ENCODE measurements at places on chromosomes 6 and 20.
A peak's percentile ranks its signal among the peaks of the same experiment; 100 is the strongest.

- DNase-seq: no peak
Measured at GRCh38 chr20:38155811-38156210, 9.3 kb downstream of the TGM2 start.

- no peak for DNase-seq
Measured at GRCh38 chr6:119360262-119360915, 10.8 kb upstream of the MAN1A1 start.

- no peak for DNase-seq
Measured at GRCh38 chr20:37880726-37881591, 22.0 kb upstream of the VSTM2L start.

GRCh38 chr6:95352064-95352795 lies 225.1 kb upstream of the MANEA start:
- DNase-seq: no peak

DNA sequence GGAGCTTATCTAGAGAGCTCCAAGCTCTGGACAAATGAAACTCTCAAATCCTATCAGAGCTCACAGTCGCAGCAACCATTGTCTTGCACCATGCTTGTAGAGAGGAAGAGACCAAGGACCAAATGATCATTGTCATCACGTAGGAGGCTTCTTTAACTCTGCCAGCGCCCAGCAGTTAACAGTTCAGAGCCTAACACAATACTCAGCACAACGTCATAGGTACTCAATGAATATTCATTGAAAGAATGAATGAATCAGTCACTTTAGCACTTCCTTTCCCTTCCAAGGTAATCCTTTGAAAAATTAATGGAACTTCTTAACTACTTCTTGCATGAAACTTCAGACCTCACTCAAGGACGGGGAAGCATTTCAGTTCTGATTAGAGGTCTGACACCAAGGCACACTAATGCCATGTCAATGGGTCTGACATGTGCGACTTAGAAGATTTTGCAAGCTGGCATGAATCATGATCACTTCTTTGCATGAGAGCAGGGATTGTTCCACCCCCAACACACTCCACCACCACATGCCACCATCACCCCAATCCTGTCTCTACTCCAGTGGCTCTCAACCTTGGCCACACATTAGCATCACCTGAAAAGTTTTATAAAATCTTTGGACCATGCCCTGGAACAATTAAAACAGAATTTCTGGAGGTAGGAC lies 45.1 kb downstream of the KHDC1L start:
- no peak for DNase-seq

DNA sequence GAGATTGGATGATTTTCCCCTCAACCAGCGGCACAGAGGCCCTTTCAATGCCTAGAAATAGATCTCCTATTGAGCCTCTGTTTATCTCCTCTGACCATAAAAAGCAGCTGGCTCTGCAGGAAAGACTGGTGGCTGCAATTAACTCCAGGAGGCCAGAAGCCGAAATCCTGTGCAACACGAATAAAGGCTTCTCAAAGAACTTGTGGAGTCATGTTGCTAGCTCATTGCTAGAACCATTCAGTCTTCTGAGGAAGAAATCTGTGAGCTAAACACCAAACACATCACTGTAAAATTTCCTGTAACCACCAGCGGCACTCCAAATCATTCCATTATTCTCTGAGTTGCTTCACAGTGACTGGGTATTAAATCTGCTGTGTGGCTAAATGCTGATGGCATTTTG lies 49.1 kb upstream of the TPD52L1 start:
- no peak for DNase-seq

DNA sequence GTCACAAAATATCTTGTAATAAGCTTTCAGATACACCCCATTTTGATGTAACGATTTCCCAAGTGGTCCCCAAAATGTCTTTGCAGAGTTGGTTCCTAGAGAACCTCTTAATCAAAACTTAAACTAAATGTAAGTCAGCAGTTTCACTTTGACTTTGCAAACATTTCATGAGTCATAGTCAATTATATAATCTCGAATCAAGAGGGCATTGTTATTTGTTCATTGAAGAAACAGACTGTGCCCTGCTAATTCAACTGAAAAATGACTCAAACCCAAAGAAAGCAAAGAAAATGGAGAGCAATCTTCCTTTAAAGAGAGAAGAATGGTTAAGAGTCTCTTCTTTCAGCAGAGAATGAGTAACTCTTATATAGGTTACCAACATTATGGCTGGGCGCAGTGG lies 58.3 kb downstream of the IPCEF1 start:
- DNase-seq: no peak

DNA sequence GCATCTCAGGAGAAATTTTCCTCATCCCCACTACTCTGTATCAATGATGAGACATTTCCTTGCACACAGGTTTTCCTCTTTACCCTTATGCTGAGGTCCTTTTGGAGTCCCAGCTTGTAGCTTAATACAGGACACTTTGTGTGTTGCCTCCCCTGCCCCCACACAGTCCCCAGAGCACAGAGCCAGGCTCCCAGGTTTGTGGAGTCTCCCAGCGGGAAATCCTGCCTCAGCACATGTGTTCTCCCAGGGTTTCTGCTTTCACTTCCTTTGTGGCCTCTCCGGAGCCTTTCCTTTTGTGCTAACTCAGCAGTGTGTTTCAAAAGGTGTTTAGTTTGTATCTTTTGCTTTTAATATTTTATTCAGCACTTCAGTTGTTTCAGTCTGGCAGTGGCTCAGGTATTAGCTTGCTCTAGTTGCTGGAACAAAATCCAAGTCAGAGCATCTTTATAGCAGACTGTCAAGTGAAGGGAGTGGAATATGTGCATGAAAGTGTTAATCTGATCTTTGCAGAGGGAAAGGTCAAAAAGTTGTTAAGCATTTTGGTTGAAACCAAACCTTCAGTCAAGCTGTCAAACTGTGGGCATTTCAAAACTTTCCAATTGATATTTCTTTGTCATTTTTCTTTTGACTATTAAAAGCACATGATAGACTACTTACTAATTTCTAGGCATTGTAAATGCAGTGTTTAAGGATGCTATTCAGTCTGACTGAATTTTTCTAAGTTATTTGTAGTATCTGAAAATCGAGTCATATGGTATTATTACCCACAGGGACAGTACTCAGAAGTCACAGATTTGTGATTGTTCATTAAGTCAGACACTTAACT lies 8.6 kb downstream of the SNX9 start:
- DNase-seq: no peak

DNA sequence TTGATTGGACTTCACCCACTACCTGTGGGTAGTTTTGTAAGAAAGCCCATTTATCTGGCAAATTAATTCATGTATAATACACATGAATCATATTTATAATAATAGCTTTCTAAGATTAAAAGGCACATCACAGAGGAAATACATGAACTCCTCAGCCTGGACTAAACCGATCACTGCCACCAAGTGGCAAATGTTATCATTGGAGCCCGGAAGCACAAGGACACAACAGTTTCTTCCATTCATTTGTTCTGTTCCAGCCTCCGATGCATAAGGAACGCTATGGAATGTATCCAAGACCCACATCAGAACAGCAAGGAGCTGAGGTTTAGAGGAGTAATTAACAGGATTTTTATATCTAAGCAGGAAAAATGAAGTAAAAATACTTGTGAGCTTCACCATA lies 13.9 kb upstream of the IPCEF1 start:
- DNase-seq: peak; percentile 6

DNA sequence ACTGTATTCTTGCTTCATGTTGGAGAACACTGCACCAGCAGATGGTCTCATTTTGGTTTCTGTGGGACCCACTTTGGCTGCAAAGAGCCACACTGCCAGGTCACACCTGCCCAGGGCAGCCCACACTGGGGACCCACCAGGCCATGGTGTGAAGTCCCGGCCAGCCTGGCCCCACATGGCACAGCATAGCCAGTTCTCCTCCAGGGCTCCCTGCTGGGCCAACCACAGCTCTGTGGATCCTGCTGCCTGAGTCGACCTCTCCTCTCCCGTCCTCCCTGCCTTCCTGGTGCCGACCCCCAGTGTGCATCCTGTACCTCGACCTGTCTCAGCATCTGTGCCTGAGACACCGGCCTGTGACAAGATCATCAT lies 3.0 kb downstream of the ARFRP1 start:
- no peak for DNase-seq

GRCh38 chr6:170442596-170442995 lies 110.5 kb downstream of the PSMB1 start:
- DNase-seq: no peak

- DNase-seq: no peak
Measured at GRCh38 chr6:151130329-151130728, 109.4 kb upstream of the AKAP12 start.

DNA sequence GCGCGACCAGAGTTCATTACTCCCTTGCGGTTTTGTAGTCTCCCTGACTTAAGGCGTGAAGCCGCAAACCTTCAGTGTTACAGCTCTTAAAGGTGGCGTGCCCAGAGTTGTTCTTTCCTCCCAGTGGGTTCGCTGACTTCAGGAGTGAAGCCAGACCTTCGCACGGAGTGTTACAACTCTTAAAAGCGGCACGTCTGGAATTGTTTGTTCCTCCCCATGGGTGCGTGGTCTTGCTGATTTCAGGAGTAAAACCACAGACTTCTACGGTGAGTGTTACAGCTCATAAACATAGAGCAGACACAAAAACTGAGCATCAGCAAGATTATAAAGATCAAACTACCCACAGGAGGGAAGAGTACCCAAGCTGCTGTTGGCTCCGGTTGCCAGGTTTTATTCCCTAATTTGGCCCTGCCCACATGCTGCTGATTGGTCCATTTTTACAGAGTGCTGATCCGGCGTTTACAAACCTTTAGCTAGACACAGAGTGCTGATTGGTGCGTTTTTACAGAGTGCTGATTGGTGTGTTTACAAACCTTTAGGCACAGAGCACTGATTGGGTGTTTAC lies 10.4 kb downstream of the TMEM14C start:
- DNase-seq: no peak

- DNase-seq: no peak
Measured at GRCh38 chr20:62454904-62455636, 20.7 kb downstream of the GATA5 start.

DNA sequence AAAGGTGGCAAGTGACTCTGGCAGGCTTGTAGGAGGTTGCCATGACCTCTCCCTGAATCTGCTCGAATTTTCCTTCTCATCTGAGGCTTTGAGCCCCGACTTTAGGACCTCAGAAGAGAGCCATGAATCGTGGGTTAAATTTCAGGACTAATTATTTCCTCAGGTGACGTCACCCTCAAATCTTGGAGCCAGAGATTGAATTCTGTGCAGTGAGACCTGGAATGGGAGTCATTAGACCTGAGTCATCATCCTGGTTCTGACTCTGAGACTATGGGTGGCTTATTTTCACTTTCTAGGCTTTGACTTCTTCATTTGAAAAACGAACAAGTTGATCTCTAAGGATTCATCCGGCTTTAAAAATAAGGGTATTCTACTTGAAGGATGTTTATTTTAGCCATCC lies 48.5 kb upstream of the PDYN start:
- no peak for DNase-seq

DNA sequence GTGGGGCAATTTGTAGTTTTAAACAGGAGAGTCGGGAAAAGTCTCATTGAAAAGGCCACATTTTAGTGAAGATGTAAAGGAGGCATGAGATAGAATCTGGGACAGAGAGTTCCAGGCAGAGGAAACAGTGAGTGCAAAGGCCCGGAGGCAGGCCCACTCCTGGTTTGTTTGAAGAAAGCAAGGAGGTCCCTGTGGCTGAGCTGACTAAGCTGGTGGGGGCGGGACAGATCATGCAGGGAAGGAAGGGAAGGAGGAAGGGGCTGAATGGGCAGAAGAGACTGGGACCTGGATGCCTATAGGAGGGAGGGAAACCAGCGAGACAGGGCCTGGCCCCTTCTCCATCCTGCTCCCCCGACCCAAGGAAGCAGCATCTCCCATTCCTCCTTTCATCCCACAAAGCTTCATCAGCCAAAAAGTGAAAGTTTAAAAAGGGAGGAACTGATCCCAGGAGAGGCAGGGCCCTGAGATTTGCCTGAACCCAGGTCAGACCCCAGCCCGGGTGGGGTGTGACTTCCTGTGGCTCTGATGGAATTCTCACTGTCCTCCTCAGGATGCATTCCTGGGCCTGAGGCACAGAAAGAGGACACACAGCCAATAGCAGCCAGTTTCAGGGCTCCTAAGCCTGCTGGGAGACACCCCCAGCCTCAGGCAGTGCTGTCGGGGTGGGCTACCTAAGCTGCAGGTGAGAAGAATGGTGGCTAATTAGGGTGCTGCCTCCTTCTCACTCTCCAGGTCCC lies 54.2 kb upstream of the SIRPA start:
- DNase-seq: no peak

DNA sequence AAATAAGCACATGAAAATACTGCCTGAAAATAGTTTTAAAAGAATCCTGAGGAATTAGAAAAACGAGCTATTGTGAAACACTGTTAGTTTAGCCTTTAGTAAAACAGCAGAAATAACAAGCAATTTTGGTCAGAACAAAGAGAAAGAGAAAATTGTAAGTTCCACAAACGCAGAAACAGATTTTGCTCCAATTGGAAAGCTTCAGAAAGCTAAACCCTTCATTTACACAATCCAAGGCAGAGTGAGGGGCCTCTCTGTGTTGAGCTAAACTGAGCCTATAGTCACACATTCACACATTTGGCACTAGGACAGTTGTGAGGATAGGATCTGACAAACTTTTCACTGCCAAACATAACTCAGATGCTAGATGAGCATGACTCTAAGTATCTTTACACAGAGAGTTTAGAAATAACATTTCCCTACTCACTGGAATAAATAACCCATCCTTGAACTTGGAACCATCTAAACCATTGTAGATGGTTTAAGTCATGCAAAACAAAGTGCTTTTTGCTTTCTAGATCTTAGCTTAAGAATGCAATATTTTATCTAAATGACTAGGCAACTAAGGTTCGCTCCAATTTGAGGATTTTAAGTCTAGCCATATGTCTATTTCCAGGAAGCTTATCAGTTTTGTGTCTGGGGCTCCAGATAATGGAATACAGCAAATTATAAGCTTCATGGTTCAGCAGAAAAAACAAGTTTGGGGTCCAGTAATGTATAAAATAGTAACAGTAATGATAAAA lies 122.6 kb downstream of the SGK1 start:
- no peak for DNase-seq

DNA sequence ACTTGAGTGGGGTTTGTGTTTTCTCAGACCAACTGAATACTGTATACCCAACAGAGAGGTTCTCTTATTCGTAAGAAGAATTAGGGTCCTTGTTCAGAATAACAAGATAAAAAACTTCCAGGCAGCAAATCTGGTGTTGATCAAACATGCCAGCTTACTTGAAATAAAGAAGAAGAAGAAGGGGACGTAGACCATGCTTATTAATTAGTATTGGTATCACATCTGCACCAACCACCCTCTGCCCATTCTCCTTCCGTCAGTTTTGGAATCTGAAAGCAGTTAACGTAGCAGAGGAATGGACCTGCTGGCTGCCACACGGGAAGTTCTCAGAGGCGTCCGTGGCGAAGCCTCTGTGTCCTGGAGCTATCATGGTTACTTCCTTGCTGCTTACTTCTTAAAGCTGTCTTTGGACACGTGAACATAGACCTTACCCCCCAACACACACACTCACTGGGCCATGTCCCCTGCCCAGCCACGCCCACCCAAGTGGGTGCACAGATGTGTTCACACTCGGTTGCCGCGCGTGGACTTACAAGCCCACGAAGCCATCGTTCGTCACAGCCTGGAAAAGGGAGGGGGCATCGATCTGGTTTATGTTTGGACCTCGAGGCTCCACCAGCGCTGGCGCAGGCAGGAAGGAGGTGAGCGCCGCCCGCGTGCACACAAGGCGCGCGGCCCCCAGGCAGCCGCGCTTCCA lies 4.1 kb upstream of the DLL1 start:
- no peak for DNase-seq
